Subcutaneous adipose tissue (tissue), 4 donors: ENCODE measurements at places on chromosomes 1 and 21. TPM values are rescaled to one million over a fixed set of nuclear protein-coding genes. Genes with fewer than 3 reads are reported as not detected.

GPR25 gene
- total RNA-seq, result not detected

S100A1 gene
- 132 TPM for total RNA-seq

PLA2G2D gene
- not detected for total RNA-seq

IQGAP3 gene
- 0.57 TPM for total RNA-seq

NKAIN1 gene
- not detected for total RNA-seq

DENND4B gene
- total RNA-seq, result 67.6 TPM
